ENCODE measurements at places on chromosomes 16 and 17. TPM values are rescaled to one million over a fixed set of nuclear protein-coding genes. Genes with fewer than 3 reads are reported as not detected.

DNA sequence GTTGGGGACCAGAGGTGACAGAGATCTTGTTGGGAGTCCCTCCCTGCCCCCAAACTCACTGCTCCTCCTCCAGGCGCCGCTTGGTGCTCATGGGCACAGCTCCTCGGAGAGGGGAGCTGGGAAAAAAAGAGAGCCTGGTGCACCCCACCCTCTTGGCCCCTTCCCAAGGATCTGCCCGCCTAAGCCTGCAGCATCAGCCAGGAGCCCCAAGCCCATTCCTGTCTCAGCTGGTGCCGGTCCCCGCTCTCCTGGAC, 400 bp downstream of the HCFC1R1 start:
- DNase-seq, result no peak

GRCh38 chr16:18984435-18985005, 786 bp downstream of the TMC7 start:
- DNase-seq, result no peak

DNA sequence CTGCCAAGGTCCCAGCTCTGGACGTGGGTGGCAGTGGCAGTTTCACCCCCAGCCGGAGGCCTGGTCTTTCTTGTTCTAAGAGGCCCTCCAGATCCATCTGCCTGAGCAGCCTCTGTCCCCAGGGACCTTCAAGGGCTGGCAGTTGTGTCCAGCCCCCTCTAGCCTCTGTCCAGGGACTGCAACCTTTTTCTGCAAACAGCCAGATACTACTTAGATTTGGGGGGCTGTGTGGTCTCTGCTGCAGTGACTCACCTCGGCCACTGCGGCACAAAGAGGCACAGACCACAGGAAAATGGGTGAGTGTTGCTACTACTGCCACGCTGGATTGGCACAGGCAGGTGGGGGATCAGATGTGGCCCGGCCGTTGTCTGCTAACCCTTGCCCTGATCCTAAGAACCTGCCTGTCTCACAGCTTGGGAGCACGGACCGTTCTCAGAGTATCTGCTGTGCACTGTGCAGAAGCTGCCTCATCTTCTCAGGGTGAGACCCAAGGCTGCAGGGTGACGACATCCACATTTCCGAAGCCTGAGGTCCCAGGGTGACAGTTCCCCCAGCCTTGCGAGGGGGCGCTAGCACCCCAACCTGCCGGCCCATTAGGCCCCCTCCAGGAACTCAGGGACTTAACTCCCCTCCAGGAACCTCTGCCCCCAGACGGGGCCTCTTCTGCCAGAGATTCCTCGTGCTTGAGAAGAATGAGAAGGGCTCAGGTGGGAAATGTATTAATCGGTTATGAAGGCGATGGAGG, 27.6 kb downstream of the MXRA7 start:
- DNase-seq, result no peak

DNA sequence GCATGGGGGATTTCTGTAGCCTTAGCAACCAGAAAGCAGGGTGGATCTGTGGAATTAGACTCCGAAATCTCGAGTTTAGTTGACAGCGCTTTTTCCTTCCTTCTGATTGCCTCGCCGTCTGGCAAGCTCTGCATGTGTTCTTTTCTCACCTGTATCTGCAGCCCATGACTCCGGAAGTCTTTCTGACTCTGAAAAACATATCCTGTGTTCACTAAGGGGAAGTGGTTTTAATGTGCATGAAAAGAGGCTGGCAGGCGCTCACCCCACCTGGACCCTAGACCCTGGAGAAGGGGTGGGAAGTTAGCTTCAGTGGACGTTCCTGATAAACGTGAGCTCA, 158.5 kb downstream of the RPTOR start:
- no peak for DNase-seq

GRCh38 chr16:69709456-69710084, 16.8 kb downstream of the NQO1 start:
- DNase-seq, result no peak

DNA sequence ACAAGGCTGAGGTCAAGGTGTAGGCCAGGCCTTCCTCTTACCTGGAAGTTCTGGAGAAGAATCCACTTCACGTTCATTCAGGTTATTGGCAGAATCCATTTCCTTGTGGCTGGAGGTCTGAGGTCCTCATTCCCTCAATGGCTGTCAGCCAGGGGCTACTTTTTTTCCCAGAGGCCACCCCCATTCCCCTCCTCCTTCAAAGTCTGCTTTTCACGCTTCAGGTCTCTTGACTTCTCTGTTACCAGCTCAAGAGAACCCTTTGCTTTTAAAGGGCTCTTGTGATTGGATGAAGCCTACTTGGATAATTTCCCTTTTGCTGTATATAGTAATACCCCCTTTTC, 55.1 kb upstream of the LGALS9 start:
- DNase-seq, result no peak

DNA sequence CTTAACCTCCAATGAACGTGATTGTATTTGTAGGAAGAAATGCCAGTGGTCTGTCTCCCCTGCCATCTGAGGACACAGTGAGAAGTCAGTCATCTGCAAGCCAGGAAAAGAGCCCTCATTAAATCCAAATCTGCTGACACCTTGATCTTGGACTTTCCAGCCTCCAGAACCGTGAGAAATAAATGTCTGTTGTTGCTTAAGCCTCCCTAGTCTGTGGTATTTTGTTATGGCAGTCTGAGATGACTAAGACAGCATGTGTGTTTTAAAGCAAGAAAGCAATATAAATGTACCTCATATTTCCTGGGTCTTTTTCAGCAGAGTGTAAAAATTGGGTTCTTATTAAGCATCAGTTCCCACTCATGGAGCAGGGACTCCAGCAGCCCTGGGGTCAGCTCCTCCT, 177.9 kb upstream of the NLRP1 start:
- DNase-seq, result no peak

DNA sequence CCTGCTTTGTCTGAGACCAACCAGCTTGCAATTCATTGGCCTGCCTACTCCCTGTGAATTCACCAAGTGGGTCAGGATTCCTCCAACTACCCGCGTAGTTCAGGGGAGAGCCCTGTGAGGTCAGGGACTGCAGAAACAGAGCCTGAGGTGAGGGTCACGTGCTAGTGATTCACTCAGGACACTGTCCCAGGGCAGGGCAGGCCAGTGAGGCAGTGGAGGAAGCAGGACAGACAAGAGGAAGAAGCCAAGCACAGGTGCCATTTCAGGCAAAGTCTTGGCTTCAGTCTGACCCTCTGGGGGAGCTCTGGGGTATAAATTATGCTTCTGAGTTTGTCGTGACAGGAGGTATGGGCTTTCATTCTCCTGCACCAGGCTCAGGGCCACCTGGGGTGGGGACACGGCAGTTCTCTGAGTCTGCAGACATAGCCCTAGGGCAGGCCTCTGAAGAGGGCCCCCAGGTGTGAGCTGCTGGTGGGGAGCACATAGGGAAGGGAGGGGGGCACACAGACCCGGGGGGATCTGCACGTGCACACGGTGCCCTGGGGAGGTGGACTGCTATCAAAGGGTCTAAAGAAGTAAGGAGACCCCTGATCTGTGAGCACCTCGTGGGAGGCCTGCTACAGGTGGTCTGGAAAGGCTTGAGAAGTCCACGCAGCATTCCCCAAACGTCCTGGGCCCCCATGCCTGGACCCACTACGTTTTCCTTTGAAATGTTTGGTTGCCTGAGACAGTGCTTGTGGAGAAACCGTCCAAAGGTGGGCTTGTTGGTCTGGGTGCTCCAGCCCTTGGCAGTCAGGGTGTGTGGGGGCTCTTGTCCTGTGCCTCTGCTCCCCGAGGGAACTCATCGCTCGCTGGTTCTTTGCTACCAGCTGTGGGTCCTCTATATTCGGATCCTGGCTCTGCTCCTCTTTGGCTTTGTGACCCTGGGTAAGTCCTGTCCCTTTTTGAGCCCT, 46.4 kb downstream of the NKD1 start:
- no peak for DNase-seq

GRCh38 chr16:20674684-20675487, 22.6 kb downstream of the ACSM1 start:
- DNase-seq, result no peak

GRCh38 chr17:74999523-74999922, 12.1 kb downstream of the CDR2L start:
- no peak for DNase-seq

The CAMKK1 gene
- 4.1 TPM for total RNA-seq

DNA sequence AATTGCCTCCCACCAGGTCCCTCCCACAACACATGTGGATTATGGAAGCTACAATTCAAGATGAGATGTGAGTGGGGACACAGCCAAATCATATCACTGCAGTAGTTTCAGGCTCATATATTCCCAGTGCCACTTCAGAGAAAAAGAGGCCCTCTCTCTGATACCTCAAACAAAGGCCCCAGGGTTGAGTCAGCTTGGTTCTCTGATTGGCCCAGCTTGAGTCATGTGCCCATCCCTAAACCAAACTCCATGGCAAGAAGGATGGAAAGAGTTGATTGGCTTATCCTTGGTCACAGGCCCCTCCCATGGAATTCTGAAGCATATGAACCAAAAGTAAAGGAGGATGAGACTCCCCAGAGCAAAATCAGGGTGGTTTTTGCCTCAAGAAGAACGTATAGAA, 75.9 kb upstream of the IRX6 start:
- no peak for DNase-seq

- no peak for DNase-seq
Measured at GRCh38 chr17:41559548-41559947, 12.3 kb downstream of the KRT9 start.

The PAFAH1B1 gene
- 141 TPM for total RNA-seq

The ASGR1 gene
- 23.9 TPM for total RNA-seq

DNA sequence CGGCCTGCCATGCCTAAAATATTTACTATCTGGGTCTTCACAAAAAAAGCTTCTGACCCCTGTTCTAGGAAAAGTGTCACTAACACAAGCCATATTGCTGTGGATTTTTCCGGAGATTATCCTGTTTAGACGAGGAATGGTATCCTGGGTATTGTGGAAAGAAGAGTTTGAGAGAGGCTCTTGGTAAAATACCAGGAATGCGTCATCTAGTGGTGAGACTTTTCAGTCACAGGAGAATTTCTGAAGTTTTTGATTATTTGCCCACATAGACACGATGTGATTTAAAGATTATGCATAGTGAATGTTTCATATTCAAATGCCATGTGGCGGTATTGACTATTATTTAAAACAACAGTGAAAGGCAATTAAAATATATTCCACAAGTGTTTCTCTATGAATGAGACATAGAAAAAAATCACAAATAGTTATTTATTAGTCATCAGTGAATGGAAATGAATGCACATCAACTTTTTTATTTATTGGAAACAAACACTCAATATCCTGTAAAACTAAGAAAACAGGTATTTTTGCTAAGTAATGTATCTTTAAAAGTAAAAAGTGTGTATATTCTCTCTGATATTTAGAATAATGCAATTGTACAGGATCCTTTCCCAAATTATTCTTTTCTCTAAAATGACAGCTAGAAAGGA, 7.8 kb downstream of the KRT28 start:
- no peak for DNase-seq

The KRTAP1-5 gene
- not detected for total RNA-seq

The PLEKHH3 gene
- 25.2 TPM for total RNA-seq
